ENCODE measurements at places on chromosomes 5 and 9.

GRCh38 chr5:44331471-44332050 is 57.7 kb downstream of the FGF10 start:
- H3K27me3 ChIP-seq, result no peaks in the 10 kb centered on the region
- DNase-seq, result no peak
- H3K4me1 ChIP-seq, result no peaks in the 10 kb centered on the region
- no peak overlapping the region for H3K4me3 ChIP-seq
- H3K36me3 ChIP-seq, result no peaks in the 10 kb centered on the region
- no peak overlapping the region for H3K27ac ChIP-seq

DNA sequence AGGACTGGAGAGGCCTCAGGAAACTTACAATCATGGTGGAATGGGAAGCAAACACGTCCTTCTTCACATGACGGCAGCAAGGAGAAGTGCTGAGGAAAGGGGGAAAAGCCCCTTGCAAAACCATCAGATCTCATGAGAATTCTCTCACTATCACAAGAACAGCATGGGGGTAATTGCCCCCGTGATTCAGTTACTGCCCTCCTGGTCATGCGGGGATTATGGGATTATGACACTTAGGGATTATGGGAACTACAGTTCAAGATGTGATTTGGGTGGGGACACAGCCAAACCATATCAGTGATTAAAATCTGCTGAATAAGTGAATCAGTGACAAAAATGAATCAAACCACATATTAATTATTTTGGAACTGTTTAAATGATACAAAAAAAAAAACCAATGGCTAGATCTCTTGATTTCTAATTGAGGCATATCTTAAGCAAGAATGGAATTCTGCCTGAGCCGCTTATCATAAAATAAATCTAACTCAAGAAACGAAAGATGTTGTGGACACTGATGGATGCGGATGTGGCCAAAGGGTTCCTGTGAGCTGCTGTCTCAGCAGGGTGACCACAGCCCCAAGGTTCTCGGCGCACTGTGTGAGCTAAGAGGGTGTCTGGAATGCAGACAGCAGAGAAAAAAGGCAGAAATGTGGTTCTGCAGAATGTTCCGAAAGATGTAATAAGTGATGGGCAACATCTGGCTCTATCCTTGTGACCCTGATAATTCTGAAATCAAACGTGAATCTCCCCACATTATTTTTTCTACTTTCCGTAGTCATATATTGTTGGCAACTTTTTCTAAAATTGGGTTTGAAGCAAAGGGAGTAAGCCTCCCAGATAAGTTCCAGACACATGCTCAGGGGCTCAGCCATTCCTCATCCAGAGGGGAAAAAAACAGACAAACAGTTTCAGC is 107.2 kb upstream of the ICE1 start:
- DNase-seq, result no peak
- H3K36me3 ChIP-seq, result no peaks in the 10 kb centered on the region
- H3K4me3 ChIP-seq, result no peak overlapping the region

DNA sequence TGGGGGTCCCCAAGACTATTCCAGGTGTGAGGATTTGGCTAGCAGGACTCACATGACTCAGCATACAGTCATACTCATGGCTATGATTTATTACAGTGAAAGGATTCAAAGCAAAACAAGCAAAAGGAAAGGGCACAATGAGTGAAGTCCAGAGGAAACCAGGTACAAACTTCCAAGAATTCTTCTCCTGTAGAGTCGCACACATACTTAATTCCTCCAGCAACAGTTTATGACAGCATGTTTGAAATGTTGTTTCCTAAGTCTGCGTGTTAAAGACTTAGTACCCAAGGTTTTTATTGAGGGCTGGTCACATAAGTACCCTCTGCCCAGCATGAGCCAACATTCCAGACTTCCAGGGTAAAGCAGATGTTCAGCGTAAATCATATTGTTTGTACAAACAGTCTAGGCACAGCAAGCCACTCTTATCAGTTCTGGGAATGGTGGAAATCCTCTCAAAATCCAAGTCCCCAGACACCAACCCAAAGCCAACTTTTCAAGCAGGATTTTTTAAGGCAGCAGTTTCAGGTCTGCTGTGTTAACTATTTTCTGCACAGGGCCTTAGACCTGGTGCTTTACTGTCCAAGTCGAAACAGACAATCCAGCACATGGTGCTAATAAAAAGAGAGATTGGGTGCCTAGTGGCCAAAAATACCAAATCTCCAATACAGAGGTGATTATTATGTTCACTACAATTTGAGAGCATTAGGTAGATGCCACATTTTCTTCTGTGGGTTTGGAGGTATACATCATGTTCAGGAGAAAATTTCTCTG is 18.6 kb upstream of the RICTOR start:
- H3K36me3 ChIP-seq, result no peaks in the 10 kb centered on the region
- DNase-seq, result no peak
- H3K27ac ChIP-seq, result no peak overlapping the region
- no peaks in the 10 kb centered on the region for H3K27me3 ChIP-seq

- no peak overlapping the region for H3K4me3 ChIP-seq
- peak overlapping the region; percentile 49 for H3K27ac ChIP-seq
- peak; percentile 75 for DNase-seq
- H3K4me1 ChIP-seq, result peaks cover 6% of the 10 kb centered on the region
- H3K27me3 ChIP-seq, result no peaks in the 10 kb centered on the region
- H3K36me3 ChIP-seq, result no peaks in the 10 kb centered on the region
Measured at GRCh38 chr5:67900514-67900913, 315.0 kb upstream of the PIK3R1 start.

GRCh38 chr5:22596404-22596970 is 256.7 kb downstream of the CDH12 start:
- no peaks in the 10 kb centered on the region for H3K36me3 ChIP-seq
- no peak for DNase-seq

- no peak for DNase-seq
- no peak overlapping the region for H3K4me3 ChIP-seq
- no peaks in the 10 kb centered on the region for H3K27me3 ChIP-seq
- peaks cover 5% of the 10 kb centered on the region for H3K4me1 ChIP-seq
- no peak overlapping the region for H3K27ac ChIP-seq
Measured at GRCh38 chr5:138536665-138537315, 6.2 kb downstream of the ETF1 start.
